Immature natural killer cell (primary cell): ENCODE measurements at places on chromosomes 2 and 18.

- no peak for DNase-seq
These were observed 710.0 kb downstream of the LRRTM4 start for GRCh38 chr2:76812156-76812555.

GRCh38 chr2:151770995-151771394 lies 36.7 kb upstream of the NEB start:
- no peak for DNase-seq

- DNase-seq = no peak
These were observed 12.3 kb downstream of the CTIF start for GRCh38 chr18:48551100-48551499.

GRCh38 chr2:128494640-128495321 lies 176.1 kb upstream of the HS6ST1 start:
- no peak for DNase-seq

DNA sequence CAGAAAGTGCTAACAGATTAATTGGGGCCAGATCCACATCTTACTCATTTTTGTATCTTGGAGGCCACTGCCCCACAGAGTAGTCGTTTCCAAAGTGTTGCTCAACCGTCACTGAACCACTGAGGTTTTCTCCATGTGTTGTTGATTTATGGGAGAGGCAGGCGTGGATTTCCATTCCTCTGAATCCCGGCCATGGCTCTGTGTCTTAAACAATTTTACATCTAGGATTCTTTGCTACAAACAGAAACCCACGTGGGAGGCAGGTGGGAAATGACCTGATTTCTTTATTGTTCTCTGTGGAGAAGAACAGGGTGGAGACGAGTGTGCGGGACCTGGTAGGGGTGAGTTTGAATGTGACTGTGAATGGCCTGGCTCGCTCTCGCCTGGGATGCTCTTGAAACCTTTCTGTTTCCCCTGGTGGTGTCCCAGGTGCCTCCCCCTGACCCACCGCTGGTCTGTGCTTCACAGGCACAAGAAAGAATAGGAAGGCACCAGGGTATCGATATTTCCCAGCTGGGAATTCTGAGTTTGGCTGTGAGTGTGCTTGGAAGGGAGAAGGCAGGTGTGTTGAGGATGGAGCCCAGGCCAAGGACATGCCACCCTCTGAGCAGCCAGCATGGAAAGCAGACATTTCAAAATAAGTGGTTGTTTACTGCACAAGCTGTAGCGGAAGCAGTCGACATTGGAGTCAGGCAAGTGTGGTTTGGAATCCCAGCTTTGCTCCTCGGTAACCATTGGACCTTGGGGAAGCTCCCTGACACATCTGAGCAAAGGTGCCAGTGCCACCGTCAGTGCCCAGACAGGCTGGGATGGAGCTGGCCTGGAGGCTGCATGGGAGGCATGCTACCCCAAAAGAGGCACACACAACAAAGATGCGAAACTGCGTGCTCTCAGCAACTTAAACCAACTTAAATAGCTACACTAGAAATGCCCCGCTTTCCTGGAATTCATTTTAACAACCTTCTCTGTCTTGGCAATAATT lies 50.0 kb downstream of the LPIN1 start:
- no peak for DNase-seq
